NCI-H345 (cell line): ENCODE measurements at places on chromosomes 1 and 21.

DNA sequence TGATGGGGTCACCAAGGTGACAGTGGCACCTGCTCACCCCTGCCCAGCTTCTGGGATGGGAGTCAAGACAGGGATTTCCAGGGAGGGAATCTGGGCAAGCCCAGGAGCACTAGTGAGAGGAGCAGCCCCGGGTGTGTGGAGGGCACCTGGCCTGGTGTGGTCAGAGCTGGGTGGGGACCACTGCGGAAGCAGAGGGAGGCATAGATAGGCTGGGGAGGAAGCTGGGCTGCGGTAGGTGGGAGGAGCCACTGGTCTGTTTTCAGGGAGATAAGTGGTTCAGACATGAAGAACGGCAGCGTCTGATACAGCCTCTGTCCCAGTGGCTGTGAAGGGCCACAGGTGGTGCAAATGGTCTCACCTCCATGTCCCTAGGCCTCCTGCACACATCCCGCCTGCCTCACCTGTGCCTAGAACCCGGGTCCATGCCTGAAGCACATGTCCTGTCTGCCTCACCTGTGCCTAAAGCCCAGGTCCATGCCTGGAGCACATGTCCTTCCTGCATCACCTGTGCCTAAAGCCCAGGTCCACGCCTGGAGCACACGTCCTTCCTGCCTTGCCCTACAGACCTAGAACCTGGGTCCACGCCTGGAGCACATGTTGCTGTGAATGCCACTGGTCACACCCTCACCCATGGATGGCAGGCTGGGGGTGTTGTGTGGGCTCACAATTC is 325.9 kb upstream of the AJAP1 start:
- DNase-seq, result no peak

DNA sequence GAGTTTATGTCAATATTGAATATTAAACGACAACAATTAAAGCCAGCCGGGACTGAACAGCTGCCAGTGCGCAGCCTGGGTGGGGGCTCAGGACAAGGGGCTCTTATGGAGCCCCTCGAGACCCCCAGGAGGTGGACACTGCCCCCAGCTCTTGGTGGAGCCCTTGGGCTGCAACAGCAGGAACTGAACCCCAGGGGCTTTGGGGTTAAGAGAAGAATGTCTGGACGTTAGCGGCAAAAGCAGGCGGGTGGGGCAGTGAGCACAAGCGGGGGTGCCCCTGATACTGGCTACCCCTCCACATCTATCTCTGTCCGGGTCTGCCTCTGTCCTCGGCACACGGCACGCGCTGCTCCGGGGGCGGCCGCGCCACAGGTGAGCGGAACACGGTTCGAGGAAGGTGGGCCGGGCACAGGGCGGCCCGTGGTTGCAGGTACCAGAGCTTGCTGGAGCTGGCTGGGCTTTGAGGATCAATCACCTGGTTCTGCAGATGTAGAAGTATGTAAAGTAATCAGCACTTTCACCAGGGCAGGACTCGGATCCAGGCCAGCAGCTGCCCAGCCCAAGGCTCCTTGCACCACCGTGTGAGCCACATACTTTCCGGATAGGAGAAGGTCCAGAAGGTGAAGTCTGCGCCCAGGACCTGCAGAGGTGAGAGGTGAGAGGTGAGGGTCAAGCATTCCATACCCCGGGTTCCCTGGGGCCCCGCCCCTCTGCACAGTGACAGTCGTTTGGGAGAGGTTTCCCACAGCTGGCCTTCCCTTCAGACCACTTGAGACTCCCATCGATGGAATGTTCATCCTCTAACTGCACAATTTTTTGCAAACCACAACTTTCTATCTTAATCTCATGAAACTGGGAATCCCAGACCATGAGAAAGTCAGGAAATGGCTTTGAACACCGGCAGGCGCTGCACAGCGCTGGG is 12.4 kb upstream of the POFUT2 start:
- no peak for DNase-seq

- DNase-seq, result no peak
Measured at GRCh38 chr1:214506972-214507431, 44.4 kb downstream of the PTPN14 start.

GRCh38 chr1:233357595-233358397 is 30.3 kb downstream of the MAP3K21 start:
- DNase-seq, result no peak

DNA sequence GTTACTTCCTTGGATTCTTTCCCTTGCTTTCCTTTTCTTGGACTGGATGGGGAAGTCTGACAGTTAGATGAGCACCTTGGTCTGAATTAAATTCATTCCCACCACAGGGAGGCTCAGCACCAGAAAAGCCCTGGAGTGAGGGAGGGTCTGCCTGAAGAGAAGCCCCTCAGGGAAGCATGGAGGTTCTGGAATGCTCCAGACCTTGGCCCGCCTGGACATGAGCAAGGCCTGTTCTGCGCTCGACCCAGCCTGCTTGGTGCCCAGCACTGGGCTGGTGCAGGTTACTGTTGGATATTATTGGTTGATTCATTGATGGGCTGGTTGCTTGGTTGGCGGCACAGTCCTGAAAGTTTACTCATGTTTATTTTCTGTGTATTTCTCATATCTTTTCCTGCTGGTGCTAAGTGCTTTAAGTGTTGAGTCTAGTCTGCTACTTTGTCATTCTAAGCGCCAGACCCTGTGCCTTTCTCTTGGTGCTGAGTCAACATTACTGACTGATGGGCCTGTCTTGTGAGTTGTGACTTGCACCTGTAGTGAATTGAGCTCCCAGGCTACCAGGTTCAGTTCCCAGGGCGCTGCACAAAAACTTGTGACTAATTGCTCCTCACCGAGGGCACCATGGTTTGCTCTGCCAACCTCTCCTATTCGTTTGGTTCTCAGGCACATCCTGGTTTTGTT is 538.5 kb downstream of the KIF26B start:
- no peak for DNase-seq

GRCh38 chr1:76746206-76746605 is 121.1 kb upstream of the ST6GALNAC5 start:
- no peak for DNase-seq

DNA sequence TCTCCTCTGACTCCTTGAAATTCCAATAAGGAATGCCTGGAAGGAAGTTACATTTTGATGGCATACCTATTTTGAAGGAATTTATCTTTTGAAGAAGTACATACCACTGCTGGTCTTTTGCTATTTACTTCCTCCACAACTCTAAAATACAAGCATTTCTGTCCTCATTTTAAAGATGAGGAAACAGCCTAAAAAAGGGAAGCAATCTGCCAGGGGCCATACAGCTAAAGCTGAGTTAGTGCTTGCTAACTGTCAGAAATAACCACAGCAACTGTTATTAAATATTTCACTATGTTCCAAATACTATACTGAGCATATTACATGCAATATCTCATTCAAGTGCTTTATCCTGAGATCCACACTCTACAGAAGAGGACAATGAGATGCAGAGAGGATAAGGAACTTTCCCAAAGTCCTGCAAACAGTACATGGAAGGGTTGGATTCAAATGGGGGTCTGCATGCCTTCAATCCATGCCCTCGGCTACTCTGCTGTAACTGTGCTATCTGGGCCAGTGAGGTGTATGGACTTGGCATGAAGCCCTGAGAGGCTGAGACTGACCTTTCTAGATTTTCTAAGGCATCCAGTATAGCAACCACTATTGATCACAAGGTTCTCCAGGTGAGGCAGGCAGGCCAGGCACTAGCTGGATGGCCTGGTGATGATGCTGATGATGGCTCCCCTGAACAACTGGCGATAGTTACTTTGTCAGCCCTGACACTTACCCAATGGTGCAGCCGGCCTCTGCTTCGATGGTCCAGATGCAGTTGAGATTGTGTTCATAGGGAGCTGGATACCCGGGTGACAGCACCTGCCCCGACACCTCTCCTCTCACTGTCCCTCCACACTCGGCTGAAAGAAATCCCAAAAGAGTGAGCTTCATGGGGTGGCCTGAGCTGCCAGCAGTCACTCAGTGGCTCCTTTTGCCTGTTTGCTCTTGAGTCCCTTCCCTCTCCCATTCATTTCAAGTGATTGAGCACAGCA is 171.4 kb upstream of the HMGB4 start:
- DNase-seq, result no peak

GRCh38 chr1:202966006-202966898 is 805 bp downstream of the CYB5R1 start:
- no peak for DNase-seq

- no peak for DNase-seq
Measured at GRCh38 chr1:156964441-156964840, 44.0 kb downstream of the LRRC71 start.

DNA sequence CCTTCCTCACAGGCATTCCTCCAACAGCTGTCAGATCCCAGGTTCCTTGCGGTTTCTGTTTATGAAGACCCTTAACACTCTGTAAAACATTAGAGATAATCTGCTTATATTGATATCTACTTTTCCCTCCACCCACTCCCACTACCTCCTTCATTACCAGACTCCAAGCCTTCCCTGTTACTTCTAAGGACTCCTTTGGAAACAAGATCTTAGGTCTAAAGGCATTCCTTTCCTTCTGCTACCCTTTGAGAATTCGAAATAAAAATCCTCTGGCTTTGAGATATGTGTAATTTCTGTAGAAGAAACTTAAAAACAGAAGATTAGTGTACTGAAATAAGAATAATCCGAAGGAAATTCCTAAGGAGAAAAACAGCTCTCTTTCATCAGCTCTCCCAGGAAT is 23.7 kb upstream of the LYPLAL1 start:
- DNase-seq, result no peak

DNA sequence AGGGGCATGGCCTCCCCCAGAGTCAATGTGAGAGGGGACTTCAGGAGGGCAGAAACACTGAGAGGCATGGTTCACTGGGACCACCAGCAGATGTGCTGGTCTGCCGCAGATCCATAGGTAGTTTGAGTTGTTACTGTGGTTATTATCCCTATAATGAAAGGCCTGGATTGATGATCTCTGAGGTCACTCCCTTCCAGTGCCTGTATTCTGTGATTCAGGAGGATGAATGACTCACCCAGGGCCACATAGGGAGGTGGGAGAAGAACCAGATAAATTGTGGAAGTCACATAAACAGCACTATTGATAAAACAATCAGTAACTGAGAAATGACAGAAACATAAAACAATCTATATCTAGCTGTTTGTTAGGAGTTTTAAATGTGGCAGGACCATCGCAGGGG is 22.7 kb upstream of the ACTL8 start:
- no peak for DNase-seq

GRCh38 chr1:30257742-30258380 is 465.5 kb downstream of the MATN1 start:
- DNase-seq, result peak; percentile 10

- DNase-seq, result no peak
Measured at GRCh38 chr1:229563701-229564100, 5.2 kb upstream of the ABCB10 start.

GRCh38 chr1:22739648-22740385 is 29.2 kb downstream of the EPHB2 start:
- DNase-seq, result no peak

DNA sequence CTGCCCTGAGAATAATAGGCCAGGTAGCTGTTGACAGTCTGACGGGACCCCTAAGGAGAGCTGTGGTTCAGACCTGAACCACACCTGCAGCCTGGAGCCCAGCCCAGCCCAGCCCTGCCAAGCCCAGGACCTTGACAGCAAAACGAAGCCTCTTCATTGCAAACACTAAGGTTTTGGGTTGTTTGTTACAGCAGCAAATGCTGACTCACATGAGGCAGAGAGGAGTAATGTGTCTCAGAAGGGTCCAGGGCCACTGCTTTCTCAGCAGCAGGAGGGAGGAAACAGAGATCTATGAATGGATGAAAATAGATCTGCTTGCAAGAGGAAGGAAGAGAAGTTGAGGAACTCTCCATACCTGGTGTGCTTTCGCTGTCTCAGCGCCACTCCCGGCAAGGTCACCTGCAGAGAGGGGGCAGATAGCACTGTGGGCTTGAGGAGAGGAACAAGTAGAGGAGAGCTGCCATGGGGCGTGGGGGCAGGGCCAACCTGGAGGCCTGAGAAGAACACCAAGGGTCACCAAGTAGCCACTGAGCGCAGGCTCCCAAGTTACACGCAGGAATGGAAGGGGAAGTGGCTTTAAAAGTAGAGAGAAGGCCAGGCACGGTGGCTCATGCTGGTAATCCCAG is 127.2 kb downstream of the ZNF281 start:
- no peak for DNase-seq

- DNase-seq, result no peak
Measured at GRCh38 chr21:14479241-14479786, 66.8 kb downstream of the SAMSN1 start.

DNA sequence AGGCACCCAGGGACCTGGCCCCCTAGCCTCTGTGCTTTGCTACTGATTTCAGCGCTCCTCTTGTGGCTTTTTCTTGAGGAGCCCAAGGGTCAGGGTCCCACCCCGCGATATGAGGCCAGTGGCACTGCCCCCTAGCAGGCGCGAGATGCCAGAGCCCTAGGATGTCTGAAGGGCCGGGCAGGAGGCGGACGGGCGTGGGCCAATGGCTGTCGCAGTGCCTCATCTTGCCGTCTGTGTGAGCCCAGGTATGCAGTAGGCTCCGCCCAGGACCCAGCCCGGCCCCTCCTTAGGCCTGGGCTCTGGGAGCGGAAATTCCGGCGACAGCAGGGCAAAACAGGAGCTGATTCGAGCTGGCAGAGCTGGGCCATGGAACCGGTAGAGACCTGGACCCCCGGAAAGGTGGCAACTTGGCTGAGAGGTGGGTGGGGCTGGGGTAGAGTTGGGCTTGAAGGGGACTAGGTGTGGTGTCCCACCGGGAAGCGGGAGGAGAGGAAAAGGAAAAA is at the start of gene CNKSR1:
Gene CNKSR1, plus strand, starts transcription at position 310 of the 503 bp plus-strand sequence. Its CDS starts 57 bp downstream, at position 367.
- no peak for DNase-seq

GRCh38 chr21:38869946-38870345 is 64.2 kb downstream of the ETS2 start:
- DNase-seq, result peak; percentile 84

- no peak for DNase-seq
Measured at GRCh38 chr1:23727362-23727811, 15.9 kb upstream of the ELOA start.

GRCh38 chr1:154765970-154766369 is 104.1 kb downstream of the KCNN3 start:
- DNase-seq, result peak; percentile 14

DNA sequence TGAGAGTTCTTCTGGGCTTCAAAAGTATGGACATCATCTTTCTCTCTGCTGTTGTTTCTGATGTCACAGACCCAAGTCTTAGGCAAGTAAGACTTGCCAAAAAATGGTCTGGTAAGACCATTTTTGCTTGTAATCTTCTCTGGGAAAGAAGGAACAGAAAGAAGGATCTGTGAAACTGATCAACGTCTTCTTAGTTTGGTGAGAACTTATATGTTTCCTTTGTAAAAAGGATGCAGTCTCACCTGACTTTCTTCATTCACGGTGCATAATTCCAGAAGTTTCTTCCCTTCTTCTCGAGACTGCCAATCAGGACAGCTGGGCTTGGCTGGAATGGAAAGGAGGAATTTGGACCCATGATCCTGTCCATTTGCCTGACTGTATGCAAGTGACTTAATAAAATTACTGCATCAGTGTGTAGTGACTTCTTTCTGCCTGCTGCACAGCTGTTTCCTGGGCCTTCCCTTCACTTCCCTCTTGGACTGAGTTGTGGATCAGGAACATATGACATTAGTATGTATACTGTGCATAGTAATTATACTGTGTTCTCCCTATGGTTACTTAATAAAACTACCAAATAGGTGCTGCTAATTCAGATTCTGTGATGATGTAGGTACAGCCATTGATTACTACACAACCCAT is 7.6 kb upstream of the DENND1B start:
- no peak for DNase-seq

- DNase-seq, result no peak
Measured at GRCh38 chr1:208208132-208208487, 36.1 kb downstream of the PLXNA2 start.

- peak; percentile 36 for DNase-seq
Measured at GRCh38 chr21:38807986-38808385, 2.3 kb downstream of the ETS2 start.
